ENCODE measurements at places on chromosomes 16 and 17.

DNA sequence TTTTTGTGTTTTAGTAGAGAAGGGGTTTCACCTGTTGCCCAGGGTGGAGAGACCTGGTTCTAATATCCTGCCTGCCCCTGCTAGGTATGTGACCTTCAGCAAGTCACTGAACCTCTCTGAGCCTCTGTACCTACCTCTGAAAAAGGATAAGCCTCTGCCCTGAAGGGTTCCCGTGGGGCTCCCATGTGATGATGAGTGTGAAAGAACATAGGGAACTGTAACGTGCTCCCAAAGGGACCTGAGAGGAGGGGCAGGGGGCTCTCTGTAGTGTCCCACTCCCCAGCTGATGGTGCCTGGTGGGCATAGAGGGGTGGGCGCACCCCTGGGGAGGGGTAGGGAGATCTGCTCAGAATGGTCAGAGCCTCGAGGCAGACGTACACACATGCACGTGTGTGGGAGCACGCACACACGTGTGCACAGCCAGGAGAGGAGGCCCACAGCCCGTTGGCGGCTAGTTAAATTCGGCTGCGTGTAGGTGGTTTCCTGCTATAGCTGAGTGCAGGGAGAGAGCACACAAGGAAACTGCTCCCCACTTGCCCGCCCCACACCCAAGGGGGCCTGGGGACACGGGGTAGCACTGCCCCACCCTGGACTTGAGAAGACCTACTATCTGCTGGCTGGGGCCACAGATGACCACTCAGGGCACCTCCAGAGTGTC lies 6.7 kb downstream of the KCNH4 start:
- no peak for DNase-seq
- no peak overlapping the region for H3K4me3 ChIP-seq
- no peaks in the 10 kb centered on the region for H3K27me3 ChIP-seq
- no peaks in the 10 kb centered on the region for H3K4me1 ChIP-seq

- no peaks in the 10 kb centered on the region for H3K36me3 ChIP-seq
- no peaks in the 10 kb centered on the region for H3K4me1 ChIP-seq
- DNase-seq, result no peak
- H3K27ac ChIP-seq, result no peak overlapping the region
- H3K27me3 ChIP-seq, result no peaks in the 10 kb centered on the region
These were observed 50.8 kb downstream of the SDK2 start for GRCh38 chr17:73593249-73593965.

DNA sequence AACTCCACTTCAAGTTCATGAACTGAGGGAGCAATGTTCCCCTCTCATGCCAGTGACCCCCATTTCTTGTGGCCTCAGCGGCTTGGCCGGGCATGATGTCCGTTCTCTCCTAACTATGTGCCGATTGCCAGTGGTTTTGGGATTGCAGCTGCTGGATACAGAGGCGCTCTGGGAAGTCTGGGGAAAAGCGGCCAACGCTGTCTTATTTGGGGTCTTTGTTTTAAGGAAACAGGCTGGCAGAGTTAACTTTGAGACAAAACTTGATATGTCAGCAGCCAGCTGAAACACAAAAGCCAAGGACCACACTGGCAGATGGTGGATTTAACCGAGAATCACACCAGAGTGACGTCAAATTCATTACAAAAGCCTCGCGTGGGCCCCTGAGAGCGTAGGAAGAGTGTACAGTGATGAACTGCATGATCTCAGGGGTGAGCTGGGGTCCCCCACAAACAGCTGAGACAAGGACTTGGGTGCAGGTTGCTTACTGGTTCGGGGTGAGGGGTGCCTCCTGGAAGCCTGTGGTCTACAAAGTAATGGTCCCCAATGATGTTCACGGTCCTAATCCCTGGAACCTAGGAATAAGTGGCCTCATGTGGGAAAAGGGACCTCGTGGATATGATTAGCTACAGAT lies 180.4 kb downstream of the IRF8 start:
- no peaks in the 10 kb centered on the region for H3K4me1 ChIP-seq
- H3K27ac ChIP-seq, result no peak overlapping the region
- no peaks in the 10 kb centered on the region for H3K27me3 ChIP-seq
- no peak for DNase-seq

- DNase-seq, result no peak
- H3K27ac ChIP-seq, result no peak overlapping the region
- H3K36me3 ChIP-seq, result no peaks in the 10 kb centered on the region
- no peaks in the 10 kb centered on the region for H3K27me3 ChIP-seq
- H3K4me3 ChIP-seq, result no peak overlapping the region
- H3K4me1 ChIP-seq, result peaks cover 15% of the 10 kb centered on the region
These were observed 221.2 kb downstream of the SOX9 start for GRCh38 chr17:72342061-72342460.

DNA sequence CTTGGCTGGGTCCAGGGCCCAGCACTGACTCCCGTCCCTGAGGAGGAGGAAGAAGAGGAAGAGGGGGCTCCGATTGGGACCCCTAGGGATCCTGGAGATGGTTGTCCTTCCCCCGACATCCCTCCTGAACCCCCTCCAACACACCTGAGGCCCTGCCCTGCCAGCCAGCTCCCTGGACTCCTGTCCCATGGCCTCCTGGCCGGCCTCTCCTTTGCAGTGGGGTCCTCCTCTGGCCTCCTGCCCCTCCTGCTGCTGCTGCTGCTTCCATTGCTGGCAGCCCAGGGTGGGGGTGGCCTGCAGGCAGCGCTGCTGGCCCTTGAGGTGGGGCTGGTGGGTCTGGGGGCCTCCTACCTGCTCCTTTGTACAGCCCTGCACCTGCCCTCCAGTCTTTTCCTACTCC lies 8.5 kb downstream of the HIRIP3 start:
- H3K36me3 ChIP-seq, result peaks cover 82% of the 10 kb centered on the region
- H3K27me3 ChIP-seq, result no peaks in the 10 kb centered on the region
- H3K4me1 ChIP-seq, result no peaks in the 10 kb centered on the region
- no peak overlapping the region for H3K4me3 ChIP-seq
- DNase-seq, result no peak
- H3K27ac ChIP-seq, result no peak overlapping the region

- H3K27ac ChIP-seq, result no peak overlapping the region
- H3K4me1 ChIP-seq, result peaks cover 77% of the 10 kb centered on the region
- H3K27me3 ChIP-seq, result no peaks in the 10 kb centered on the region
- DNase-seq, result no peak
- H3K4me3 ChIP-seq, result no peak overlapping the region
These were observed 69.3 kb downstream of the MYO1D start for GRCh38 chr17:32807577-32807976.

GRCh38 chr17:40538936-40539705 lies 26.2 kb downstream of the CCR7 start:
- peak overlapping the region; percentile 19 for H3K27ac ChIP-seq
- H3K27me3 ChIP-seq, result no peaks in the 10 kb centered on the region
- H3K4me3 ChIP-seq, result no peak overlapping the region
- no peaks in the 10 kb centered on the region for H3K4me1 ChIP-seq
- no peak for DNase-seq

DNA sequence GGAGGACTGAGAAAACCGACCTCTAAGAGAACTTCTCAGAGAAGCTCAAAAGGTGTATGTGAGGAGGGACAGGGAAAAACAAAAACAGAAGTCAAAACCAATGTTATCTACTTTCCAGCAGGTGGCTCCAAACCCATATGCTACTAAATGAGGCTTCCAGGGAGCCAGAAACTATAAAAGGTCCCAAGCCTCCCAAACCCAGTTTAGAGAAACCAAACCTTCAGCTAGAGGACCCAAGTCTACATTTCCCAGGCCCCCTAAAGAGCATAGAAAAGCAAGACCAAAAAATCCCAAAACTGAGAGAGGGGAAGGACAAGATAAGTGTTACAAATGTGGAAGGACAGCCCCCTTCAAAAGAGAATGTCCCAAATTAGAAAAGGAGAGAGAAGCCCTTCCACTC lies 3.7 kb downstream of the HPR start:
- no peak overlapping the region for H3K4me3 ChIP-seq
- DNase-seq, result no peak
- H3K4me1 ChIP-seq, result no peaks in the 10 kb centered on the region
- H3K27me3 ChIP-seq, result no peaks in the 10 kb centered on the region
- H3K36me3 ChIP-seq, result no peaks in the 10 kb centered on the region

GRCh38 chr16:51327001-51327400 lies 175.9 kb upstream of the SALL1 start:
- H3K27me3 ChIP-seq, result no peaks in the 10 kb centered on the region
- no peak overlapping the region for H3K27ac ChIP-seq
- no peak for DNase-seq
- H3K4me1 ChIP-seq, result no peaks in the 10 kb centered on the region
- no peak overlapping the region for H3K4me3 ChIP-seq

- no peak overlapping the region for H3K4me3 ChIP-seq
- peaks cover 3% of the 10 kb centered on the region for H3K27me3 ChIP-seq
- H3K36me3 ChIP-seq, result no peaks in the 10 kb centered on the region
- no peak for DNase-seq
- H3K4me1 ChIP-seq, result no peaks in the 10 kb centered on the region
- no peak overlapping the region for H3K27ac ChIP-seq
These were observed 19.7 kb downstream of the SRCIN1 start for GRCh38 chr17:38585918-38586529.

DNA sequence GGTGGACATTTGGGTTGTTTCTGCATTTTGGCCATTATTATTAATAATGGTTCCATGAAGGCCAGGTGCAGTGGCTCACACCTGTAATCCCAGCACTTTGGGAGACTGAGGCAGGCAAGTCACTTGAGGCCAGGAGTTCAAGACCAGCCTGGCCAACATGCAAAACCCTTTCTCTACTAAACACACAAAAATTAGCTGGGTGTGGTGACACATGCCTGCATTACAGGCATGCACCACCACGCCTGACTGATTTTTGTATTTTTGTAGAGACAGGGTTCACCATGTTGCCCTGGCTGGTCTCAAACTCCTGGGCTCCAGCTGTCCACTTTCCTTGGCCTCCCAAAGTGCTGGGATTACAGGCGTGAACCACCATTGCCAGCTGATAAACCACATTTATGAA lies 58.5 kb downstream of the TNFRSF13B start:
- H3K4me3 ChIP-seq, result no peak overlapping the region
- no peak overlapping the region for H3K27ac ChIP-seq
- H3K4me1 ChIP-seq, result no peaks in the 10 kb centered on the region

DNA sequence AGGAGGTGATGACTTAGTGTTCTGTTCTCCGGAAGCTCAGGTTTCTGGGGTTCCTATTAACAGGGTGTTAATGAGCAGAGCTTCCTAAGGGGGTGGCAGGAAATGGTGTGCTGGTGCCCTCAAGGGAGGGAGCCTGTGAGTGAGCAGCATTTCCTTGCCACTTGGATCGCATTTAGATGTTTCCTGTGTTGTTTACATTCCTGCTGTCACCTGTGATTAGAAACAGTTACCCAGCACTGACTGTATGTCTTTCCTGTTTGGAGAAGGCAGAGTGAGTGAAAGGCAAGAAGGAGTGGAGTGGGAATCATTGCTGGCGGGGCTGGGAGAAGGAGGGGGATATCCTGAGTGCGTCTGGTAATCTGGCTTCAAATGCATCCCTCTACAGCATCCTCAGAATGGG lies 214.6 kb downstream of the CCDC182 start:
- no peak overlapping the region for H3K4me3 ChIP-seq
- H3K27me3 ChIP-seq, result no peaks in the 10 kb centered on the region
- DNase-seq, result no peak
- H3K27ac ChIP-seq, result no peak overlapping the region
- peaks cover 15% of the 10 kb centered on the region for H3K4me1 ChIP-seq

- H3K27me3 ChIP-seq, result no peaks in the 10 kb centered on the region
- DNase-seq, result no peak
- H3K4me1 ChIP-seq, result no peaks in the 10 kb centered on the region
- no peaks in the 10 kb centered on the region for H3K36me3 ChIP-seq
- peak overlapping the region; percentile 22 for H3K4me3 ChIP-seq
These were observed 221.8 kb downstream of the MAP2K4 start for GRCh38 chr17:12242345-12242954.

DNA sequence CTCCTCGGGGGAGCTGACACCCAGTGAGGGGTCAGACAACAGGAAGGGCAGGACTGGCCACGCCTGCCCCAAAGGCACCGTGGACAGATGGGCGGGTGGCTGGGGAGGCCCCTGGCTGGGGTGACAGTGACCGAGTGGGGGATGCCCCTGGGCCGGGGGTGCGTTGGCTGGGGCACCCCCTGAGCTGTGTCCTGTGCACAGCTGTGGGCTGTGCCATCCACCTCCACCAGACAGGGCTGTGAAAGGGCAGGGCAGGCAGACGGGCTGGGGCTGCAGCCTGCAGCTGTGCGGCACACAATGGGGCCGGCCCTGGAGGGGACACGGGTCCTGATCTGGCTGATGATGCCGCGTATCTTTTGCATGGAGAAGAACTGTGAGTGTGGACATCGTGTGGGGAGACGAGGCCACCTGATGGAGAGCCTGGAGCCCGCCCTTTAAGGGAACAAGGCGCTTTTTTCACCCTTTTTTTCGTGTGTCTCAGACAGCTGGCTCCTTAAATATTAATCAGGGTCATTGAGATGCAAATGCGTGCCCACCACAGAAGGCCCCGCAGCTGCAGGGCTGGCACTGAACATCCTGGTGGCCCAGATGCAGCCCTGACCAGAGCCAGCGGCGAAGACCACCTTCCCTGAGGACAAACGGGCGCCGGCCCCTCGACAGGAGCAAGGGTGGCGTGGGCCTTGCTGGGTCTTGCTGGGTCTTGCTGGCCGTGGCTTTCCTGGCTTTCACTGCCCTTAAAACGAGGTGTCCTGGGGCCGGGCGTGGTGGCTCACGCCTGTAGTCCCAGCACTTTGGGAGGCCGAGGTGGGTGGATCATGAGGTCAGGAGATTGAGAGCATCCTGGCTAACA lies 42.4 kb upstream of the GNG13 start:
- no peaks in the 10 kb centered on the region for H3K36me3 ChIP-seq
- DNase-seq, result no peak
- no peak overlapping the region for H3K27ac ChIP-seq
- no peaks in the 10 kb centered on the region for H3K27me3 ChIP-seq
- H3K4me3 ChIP-seq, result no peak overlapping the region

- no peak overlapping the region for H3K27ac ChIP-seq
- no peaks in the 10 kb centered on the region for H3K4me1 ChIP-seq
These were observed 21.4 kb upstream of the SLC46A1 start for GRCh38 chr17:28427371-28427770.

- no peak overlapping the region for H3K4me3 ChIP-seq
- no peak overlapping the region for H3K27ac ChIP-seq
- no peaks in the 10 kb centered on the region for H3K36me3 ChIP-seq
- no peaks in the 10 kb centered on the region for H3K27me3 ChIP-seq
These were observed 5.0 kb upstream of the TNFRSF13B start for GRCh38 chr17:16976725-16977550.

Measured in thoracic aorta (tissue), 2 donors.